ENCODE measurements at places on chromosomes 7 and 10.

DNA sequence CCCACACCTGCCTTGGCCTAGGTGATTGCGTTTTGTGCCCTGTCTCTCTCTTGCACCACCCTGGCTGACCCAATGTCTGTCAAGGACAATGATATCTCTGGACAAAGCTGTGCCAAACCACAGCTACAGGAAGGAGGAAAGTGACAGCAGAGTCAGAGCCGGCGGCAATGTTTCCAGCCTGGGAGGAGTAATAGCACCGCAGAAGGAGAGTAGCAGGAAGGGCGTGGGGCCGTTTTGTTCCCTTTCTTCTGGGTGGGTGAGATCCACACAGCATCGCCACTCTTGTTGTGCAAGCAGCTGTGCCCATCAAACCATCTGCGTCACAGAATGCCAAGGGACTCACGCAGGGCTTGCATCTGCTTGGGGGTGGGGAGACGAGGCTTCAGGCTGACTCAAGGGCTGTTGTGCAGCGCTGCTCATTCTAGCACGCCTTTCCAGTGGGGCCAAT is 341.6 kb upstream of the AUTS2 start:
- DNase-seq, result peak; percentile 8

GRCh38 chr10:101758858-101759257 is 17.1 kb downstream of the FGF8 start:
- no peak for DNase-seq

GRCh38 chr10:100969187-100970075 is at the start of gene SEMA4G:
Gene SEMA4G (plus strand): TSS chr10:100969504. CDS start chr10:100972913, 3,409 bp downstream.
- DNase-seq, result no peak

GRCh38 chr10:78041170-78042057 is 7.8 kb downstream of the RPS24 start:
- DNase-seq, result no peak

DNA sequence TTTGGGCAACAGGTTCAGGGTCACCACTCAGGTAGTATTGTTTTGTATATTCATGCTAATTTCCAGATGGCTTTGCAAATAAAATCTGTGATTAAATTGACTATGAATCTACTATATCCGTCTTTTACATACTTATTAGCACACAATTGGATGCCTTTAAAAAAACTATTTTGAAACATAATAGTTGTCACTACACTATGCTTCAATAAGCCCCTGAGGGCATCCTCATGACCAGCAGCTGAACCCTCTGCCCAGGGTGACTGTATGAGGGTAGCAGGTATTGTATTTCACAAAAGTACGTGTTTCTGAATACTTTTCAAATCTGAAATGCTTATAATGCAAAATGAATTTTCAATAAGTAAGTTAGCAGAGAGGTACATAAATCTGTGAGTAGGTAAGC is 97.3 kb downstream of the DNAH11 start:
- DNase-seq, result no peak

All from thoracic aorta (tissue), 2 donors.